ENCODE measurements at places on chromosomes 5 and 9. TPM values are rescaled to one million over a fixed set of nuclear protein-coding genes. Genes with fewer than 3 reads are reported as not detected.

Gene LAMC3
- 5.1 TPM for total RNA-seq

Gene NNT
- total RNA-seq = 96.0 TPM

Gene EDIL3
- under 0.01 TPM for total RNA-seq

Gene STOML2
- total RNA-seq = 199 TPM

Gene ARHGEF37
- 20.6 TPM for total RNA-seq

Gene CSF2
- total RNA-seq = 0.13 TPM

Gene BARHL1
- not detected for total RNA-seq

Gene TAL2
- total RNA-seq = not detected

Gene F2RL2
- 0.25 TPM for total RNA-seq

Gene SLC46A2
- not detected for total RNA-seq

Gene SHROOM1
- total RNA-seq = 1.5 TPM

Gene GRXCR2
- not detected for total RNA-seq

Gene TEX48
- total RNA-seq = not detected

Gene NKD2
- 0.76 TPM for total RNA-seq

Gene FCN1
- total RNA-seq = not detected

Gene MTRR
- 17.1 TPM for total RNA-seq

Gene EIF4EBP3
- total RNA-seq = 2.3 TPM

Gene DCAF12
- 17.2 TPM for total RNA-seq

Gene PTGES
- 0.26 TPM for total RNA-seq

Gene HABP4
- total RNA-seq = 6.1 TPM

Gene AHRR
- total RNA-seq = 4.5 TPM

Gene FAT2
- not detected for total RNA-seq

Gene TMEM174
- total RNA-seq = not detected

Gene IL13
- total RNA-seq = not detected

Gene GPX3
- 8.6 TPM for total RNA-seq

Gene ADAMTSL1
- total RNA-seq = 4.7 TPM

Gene CTSV
- 0.25 TPM for total RNA-seq

Gene OLFML2A
- 2.3 TPM for total RNA-seq

Gene PCDHGC3
- total RNA-seq = 15.6 TPM

Gene AP3B1
- 38.9 TPM for total RNA-seq

Gene CTNNAL1
- 108 TPM for total RNA-seq

Gene FABP6
- not detected for total RNA-seq

Gene ZNF367
- 6.3 TPM for total RNA-seq

Gene OR1J1
- total RNA-seq = not detected

Gene SPINK4
- not detected for total RNA-seq

Gene MCC
- 19.0 TPM for total RNA-seq

Gene PDE6A
- total RNA-seq = under 0.01 TPM

Gene PCDHB9
- 0.13 TPM for total RNA-seq

Gene ADGRD2
- not detected for total RNA-seq

Gene PCDHB15
- 0.26 TPM for total RNA-seq

Gene CMBL
- 3.7 TPM for total RNA-seq

Gene TMEM215
- not detected for total RNA-seq

Gene NPDC1
- total RNA-seq = 14.4 TPM

Gene PCDHGA11
- total RNA-seq = 4.0 TPM

Gene ATOX1
- 45.1 TPM for total RNA-seq

Gene KCTD16
- under 0.01 TPM for total RNA-seq

Gene APBA1
- 7.1 TPM for total RNA-seq

Gene PCDHB3
- total RNA-seq = 1.1 TPM

Gene SV2C
- under 0.01 TPM for total RNA-seq

Gene FYB1
- not detected for total RNA-seq

Gene MED7
- total RNA-seq = 5.9 TPM

Gene PNPLA7
- 1.1 TPM for total RNA-seq

Gene C9
- under 0.01 TPM for total RNA-seq

Gene TMED7
- total RNA-seq = 81.7 TPM

Gene TMC1
- total RNA-seq = 0.25 TPM

Gene ASPN
- total RNA-seq = not detected

Data from dermis microvascular lymphatic vessel endothelial cell (primary cell).